ENCODE measurements at places on chromosomes 3 and 15.

DNA sequence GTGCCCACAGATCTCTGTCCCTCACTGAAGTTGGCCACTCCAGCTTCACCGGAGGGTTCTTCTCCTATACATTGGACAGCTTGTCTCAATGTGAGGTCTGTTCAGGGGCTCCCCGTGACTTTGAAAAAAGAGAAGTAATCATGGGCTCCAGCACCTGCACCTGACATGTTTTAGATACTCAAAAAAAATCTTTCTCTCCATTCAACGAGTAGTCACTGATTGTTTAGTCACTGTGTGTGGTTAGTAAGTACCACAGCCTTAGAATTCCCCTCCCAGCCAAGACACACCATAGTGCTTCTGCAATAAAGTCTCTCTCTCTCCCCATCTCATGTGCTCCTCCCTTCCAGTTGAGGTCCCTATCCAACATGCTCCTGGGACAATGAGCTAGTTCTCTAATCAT, 18.6 kb downstream of the CCR9 start:
- no peak for DNase-seq

GRCh38 chr15:56821721-56822425, 88.6 kb upstream of the ZNF280D start:
- DNase-seq = no peak

DNA sequence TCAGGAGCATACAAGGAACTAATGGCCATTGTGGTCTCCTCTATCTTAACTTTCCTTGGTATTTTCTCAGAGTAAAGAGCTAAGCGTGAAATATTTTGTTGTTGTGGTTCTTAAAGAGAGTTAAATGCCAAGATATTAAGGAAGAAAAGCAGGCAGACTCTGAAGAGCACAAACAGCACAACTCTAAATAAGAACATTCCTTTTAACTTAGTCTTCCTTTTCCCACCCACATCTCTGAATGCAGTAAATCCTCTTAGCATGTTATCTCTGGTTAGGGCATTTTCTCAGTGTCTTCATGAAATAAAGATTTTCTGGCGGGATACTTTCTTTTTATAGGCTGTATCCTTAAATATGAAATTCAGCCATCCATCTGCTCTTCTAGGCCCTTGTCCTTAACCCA, 1.5 kb downstream of the GPR87 start:
- no peak for DNase-seq

DNA sequence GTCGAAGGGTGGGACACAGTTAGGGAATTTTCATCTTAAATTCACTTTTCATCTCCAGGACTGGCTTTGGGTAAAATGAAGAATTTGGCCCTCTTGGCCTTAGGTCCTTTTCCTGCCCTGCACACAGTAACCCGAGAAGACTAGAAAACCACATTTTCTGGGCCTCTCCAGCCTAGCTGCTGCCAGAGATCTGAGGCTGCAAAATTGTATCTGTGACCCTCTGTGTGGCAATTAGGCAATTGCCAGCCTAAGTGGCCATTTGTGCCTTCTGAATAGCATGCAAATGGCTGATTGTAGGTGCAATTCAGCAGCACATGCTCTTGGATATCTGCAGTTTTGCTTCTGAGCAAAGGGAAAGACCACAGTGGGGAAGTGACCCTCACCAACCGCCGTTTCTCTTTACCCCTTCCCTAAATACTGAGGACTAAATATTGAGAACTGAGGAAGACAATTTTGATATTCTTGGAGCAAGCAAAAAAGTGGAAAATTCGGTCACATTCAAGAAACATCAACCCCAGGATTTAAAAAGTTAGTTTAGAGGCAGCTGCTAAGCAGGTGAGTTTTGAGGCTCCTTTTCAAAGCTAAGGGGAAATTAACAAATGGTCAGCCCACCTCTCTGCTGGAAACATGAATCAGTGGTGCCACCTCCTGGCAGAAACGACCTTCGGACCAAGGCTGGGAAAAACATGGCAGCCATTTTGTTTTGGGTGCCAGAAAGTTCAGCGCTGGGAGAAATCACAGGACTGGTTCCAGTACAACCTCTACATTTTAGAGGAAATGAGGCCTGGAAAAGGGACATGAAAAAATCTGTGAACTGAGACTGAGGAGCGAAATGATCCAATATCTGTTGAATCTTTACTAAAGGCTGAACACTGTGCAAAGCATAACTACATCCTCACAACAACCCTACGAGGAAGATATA, 56.6 kb upstream of the PRTG start:
- no peak for DNase-seq

DNA sequence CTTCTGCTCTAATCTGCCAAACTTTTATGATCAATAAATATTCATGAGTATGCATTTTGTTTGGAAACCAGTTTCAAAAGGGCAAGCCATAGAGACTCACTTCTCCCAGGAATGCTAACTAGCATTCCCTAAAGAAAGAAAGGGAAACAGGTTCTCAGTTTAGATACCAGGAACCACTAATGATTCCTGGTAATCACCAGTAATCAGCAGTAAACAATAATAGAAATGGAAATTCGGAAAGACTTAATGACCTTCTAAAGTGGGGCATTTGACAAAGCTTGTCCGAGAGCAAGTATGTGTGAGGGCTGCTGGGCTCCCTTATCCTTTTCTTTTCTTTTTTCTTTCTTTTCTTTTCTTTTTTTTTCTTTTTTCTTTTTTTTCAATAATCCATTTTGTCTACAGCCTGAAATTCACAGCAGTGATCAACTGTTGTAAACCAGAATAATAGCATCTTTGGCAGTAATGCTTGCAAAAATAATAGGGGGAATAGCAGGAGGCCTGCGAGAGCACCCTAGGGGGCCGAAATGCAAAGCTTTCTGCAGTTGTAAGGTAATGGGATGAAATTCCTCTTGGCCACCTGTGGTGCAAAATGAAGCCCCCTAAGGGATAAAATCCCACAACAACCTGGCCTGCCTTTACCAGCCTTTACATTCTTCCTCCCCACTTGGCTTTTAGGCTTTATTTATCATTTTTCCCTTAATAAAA, 253.2 kb downstream of the ZPLD1 start:
- DNase-seq = no peak

GRCh38 chr15:95663156-95664100, 667.1 kb upstream of the NR2F2 start:
- DNase-seq = no peak

GRCh38 chr3:160697637-160698380, 20.8 kb downstream of the ARL14 start:
- DNase-seq = no peak

DNA sequence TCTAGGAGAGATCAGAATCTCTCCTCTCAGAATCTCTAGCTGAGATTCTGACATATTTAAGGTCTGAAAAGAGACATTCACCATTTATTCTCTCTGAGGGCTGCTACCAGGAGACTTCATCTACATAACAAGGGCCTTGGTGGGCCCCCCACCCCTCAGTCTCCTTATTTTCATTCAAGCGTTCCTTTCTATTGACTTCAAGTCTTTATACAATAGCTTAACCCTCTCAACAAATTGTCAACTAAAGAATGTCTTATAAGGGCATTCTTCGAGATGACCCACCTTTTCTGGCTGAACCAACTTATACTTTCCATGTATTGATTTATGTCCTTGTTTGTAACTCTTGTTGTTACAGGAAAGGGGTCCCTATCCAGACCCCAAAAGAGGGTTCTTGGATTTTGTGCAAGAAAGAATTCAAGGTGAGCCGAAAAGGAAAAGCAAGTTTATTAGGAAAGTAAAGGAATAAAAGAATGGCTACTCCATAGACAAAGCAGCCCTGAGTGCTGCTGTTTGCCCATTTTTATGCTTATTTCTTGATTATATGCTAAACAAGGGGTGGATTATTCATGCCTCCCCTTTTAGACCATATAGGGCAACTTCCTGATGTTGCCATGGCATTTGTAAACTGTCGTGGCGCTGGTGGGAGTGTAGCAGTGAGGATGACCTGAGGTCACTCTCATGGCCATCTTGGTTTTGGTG, 209.5 kb upstream of the ALCAM start:
- no peak for DNase-seq

GRCh38 chr3:15531346-15531745, 9.8 kb upstream of the COLQ start:
- DNase-seq = no peak

- DNase-seq = no peak
These were observed 50.7 kb downstream of the PROS1 start for GRCh38 chr3:93923006-93923405.

GRCh38 chr3:187811585-187812250, 66.5 kb upstream of the BCL6 start:
- no peak for DNase-seq

GRCh38 chr3:119245778-119246177, 5.1 kb upstream of the B4GALT4 start:
- no peak for DNase-seq

DNA sequence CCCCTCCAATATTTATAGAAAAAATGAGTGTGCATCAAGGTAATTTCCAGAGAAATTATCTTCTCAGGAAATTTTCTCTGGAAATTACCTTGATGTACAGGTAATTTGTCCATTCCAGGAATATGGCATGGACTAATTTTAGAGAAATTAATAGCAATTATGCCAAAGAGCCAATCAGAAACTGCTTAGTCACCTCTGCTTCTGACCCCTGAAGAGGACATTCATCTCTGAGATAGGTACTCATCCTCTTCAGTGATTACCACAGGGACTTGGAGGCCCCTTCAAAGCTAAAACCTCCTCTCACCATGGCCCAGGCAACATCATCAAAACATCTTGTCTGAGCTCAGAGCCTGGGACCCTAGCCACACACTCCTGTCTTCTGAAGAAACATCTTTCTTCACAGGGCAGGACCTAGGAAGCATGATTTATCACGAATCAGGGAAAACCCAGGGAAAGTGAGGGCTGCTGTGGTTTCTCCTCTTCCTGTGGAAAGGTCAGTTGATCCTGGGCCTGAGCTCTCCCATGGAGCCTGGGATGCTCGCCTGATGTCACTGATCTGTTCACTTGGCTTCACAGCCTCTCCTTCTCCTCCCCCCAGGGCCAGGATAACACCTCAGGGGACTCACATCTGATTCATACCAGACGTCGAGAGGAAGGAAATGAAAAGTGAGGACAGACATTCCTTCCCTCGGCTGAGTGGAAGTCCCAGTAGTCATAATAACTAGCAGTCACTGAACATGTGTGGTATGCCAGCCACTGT, 210.5 kb downstream of the DTWD1 start:
- DNase-seq = no peak

GRCh38 chr3:43994657-43995546, 246.8 kb upstream of the TOPAZ1 start:
- no peak for DNase-seq

DNA sequence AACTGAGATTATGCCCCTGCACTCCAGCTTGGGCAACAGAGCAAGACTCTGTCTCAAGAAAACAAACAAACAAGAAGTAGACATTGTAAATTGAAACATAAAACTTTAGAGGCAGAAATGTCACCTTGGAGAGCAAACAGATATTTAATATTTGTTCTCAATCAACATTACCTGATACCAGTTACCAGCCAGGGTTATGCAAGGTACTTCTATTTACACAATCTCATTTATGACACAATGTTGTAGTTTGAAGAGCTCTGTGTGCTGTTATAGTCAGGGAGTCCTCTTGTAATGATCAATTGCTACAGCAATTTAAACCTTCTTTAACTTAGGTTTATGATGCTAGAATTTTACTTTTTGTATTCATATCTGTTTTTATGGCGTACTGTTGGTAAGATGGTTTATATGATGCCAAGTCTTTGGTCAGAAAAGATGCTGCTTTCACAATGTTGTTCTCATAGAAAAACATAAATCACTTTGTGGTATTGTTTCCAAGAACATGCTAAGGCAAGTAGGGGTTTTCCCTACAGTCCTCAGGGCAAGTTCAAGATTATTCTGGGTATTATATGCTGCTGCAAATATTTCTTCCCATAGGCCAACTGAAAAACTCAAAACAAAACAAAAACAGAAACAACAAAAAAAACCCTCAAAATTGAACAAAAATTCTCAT, 173.5 kb downstream of the TNIK start:
- DNase-seq = no peak

GRCh38 chr3:107117922-107118536, 259.2 kb upstream of the CCDC54 start:
- no peak for DNase-seq

DNA sequence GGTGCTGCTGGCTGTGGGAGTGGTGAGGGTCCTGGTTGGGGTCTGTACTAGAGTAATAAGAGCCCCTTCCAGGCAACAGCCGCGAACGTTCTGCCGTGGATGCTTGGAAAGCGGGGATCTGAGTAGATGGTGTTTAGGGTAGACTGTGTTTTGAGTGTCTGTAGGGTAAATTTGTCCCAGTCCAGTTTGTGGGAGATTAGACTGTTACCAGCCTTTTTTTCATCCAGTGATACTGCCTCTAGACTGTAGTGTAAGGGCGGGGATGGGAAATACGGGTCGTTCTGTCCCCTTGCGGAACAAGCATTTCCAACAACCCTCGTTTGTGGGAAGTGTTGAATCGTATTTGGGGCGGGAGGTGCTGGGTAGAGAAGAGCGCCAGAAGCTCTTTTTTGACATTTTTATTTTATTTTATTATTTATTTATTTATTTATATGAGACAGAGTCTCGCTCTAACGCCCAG, 424 bp downstream of the HAUS2 start:
- no peak for DNase-seq

DNA sequence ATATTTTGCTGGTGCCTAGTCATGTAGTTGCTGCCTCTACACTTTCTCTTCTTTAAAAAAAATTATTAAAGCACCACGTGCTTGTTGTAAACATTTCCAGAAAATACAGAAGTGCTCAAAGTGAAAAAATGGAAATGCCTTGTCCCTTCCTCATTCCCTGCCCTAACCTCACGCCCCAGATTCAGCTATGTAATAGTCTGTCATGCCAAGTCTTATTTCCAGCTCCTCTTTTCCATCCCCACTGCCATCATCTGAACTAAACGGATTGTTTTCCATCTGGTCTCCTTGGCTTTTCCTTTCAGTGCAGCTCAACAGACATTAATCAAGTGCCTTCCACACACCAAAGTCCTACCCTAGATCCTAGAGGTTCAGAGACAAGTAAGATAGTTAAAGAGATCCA, 15.5 kb downstream of the ZNF774 start:
- no peak for DNase-seq

DNA sequence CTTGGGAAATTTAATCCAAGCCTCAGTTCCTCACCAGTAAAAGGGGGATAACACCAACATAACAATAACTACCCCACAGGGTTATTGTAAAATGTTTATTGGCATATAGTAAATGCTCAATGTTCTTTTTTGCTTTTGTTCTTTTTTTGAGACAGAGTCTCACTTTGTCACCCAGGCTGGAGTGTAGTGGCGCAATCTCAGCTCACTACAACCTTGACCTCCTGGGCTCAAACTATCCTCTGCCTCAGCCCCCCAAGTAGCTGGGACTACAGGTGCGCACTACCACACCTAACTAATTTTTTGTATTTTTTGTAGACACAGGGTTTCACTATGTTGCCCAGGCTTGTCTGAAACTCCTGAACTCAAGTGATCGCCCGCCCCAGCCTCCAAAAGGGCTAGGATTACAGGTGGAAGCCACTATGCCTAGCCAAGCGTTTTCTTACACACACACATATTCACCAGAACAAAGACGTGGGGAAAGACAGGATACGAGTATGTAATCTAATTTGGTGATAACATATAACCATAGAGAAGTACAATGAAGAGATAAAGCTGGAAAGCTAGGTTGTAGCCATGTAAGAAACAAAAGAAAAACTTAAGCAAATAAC, 11.7 kb downstream of the STAG1 start:
- DNase-seq = no peak

Measured in bone marrow (tissue), 2 donors.